ENCODE measurements at places on chromosomes 1 and 21.

GRCh38 chr1:24420547-24420946 is 4.9 kb downstream of the NIPAL3 start:
- DNase-seq = no peak

GRCh38 chr1:62013264-62013663 is 181.4 kb upstream of the L1TD1 start:
- DNase-seq = no peak

GRCh38 chr1:30197639-30198450 is 525.5 kb downstream of the MATN1 start:
- DNase-seq = no peak

GRCh38 chr1:35932941-35933340 is 2.0 kb downstream of the AGO3 start:
- DNase-seq = no peak

DNA sequence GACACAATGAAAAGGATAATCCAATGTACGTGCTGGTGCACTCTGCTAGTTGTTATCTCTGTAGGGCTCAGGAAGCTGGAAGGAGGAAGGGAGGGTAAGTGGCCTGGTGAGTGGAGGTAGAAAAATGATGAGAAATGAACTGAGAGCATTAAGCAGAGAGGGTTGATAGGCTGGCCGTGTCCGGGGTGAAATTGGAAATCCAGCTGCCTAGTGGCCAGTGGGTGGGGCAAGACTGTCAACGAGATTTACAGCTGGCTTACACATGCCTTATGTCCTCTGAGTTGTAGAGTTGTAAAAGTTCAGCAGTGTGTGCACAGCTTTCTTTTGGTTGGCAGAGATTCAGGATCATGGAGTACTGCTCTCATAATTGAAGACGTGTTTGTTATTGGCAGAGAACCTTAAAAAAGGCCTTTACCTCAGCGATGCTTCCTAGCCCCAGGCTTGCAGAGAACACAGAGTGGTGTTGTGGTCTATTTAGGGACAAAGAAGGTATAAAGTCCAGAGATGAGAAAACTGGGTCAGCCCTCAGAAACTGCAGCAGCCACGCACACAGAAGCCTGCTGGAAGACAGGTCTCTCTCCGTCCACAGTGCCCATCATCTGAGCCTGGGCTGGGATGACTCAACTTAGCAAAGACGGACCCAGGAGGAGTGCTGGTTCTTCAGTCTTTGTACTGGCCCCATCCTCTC is 132.4 kb downstream of the EDEM3 start:
- DNase-seq = no peak

- no peak for DNase-seq
Measured at GRCh38 chr1:39919545-39919944, 17.8 kb upstream of the MYCL start.

DNA sequence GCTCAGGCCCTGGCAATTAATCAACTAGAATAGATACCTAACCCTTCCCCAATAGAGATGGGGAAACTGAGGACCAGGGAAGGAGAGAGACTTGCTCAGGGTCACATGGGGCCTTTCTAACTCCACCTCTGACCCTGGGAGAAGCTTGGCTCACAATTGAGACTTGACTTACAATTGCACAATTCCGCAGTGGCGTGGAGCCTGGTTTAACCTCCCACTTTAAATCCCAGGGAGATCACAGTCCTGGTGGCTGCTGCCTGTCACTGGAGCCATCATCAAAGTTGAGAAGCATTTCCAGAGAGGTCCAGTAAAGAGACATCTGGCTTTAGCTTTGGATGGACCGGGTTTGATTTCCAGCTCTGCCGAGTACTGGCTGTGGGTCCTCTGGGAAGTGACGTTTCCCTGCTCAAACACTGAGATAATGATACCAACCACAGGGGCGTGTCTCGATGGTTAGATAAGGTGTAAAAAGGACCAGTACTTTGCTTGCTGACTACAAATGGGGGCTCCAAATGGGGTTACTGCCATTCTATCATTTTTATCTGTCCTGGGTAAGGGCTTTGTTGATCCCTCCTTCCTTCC is 39.3 kb downstream of the TRIM62 start:
- DNase-seq = no peak

DNA sequence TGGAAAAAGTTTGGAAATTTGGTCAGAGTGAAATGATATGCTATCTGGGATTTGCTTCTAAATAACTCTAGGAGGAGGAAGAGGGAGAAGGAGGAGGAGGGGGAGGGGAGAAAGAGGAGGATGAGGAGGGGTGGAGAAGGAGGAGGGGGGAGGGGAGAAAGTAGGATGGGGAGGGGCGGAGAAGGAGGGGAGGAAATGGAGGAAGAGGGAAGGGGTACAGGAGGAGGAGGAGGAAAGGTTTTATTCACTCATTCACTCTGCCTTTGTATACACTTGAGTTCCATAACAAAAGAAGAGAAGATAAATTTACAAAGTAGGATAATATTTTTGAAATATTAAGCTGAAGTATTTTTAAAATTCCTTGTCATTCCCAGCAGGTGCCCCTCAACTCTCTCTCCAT is 6.3 kb upstream of the VPS26C start:
- DNase-seq = no peak

DNA sequence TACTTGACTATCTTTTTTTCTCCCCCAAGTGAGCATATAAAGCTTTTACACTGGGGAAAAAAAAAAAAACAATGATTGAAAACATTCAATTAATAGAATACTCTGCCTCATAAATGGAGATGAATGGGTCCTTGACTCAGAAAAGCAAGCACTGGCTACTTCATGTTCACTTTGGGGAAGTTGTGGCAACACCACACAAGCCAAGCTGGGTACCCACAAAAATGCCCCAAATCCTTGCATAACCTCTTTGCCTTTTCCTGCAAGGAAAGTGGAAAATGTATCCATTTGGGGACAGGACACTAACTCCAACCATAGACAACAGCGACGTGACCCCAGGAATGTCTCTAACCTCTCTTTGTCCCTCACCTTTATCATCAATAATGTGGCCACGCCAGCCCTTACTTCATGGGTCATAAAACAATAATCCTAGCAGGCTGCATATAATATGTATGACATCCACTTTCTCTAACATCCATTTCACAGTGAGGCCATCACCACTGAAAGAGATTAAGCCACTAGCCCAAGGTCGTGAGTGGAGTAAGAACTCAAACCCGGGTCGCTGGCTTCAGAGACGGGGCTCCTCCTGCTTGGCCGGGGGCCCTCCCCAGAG is 2.3 kb downstream of the ECE1 start:
- DNase-seq = no peak

DNA sequence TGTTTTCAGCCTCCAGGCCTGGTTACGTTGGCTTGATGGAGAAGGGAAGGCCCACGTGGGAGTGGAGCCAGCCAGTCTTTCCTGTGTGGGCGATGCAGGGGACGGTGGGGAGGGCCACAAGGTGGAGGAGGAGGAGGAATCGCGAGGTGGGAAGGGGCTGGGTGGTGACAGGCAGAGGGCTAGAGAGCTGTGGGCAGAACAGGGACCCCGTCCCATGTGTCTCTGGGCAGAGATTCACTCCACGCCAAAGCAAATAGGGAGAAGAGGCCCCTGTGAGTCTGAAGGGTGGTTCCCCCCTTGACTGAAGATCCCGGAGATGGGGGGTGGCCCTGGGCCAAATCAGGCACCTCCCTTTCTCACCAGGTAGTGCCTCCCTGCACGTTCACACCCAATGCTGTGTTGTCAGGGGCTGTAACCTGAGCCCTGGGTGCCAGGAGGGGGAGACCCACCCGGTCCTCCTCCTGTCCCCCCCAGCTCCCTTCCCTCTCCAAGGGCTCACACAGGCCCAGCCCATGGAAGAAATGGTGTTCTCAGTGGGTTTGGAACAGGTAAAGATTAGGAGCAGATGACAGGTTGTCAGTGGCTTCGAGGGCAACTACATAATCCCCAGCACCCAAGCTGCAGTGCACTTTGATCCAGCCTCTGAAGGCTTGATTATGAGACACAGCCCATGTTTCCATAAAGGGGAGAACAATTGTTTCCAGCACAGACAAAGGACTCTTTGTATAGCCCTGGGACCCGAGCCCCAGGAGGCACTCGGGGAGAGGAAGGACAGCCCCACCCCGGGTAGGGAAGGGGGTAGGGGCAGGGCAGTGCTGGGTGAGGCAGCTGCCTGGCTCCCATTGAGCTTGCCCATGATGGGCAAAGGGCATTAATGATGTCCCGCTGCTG is 37.7 kb upstream of the GPR37L1 start:
- no peak for DNase-seq

- DNase-seq = no peak
Measured at GRCh38 chr1:167169642-167170041, 51.0 kb upstream of the POU2F1 start.

GRCh38 chr1:2836333-2836970 is 35.0 kb upstream of the TTC34 start:
- DNase-seq = no peak

GRCh38 chr1:91778964-91779363 is 107.0 kb downstream of the TGFBR3 start:
- no peak for DNase-seq

Data from ecto neural progenitor cell (in vitro differentiated cells).